ENCODE measurements at places on chromosomes 12 and 14.

DNA sequence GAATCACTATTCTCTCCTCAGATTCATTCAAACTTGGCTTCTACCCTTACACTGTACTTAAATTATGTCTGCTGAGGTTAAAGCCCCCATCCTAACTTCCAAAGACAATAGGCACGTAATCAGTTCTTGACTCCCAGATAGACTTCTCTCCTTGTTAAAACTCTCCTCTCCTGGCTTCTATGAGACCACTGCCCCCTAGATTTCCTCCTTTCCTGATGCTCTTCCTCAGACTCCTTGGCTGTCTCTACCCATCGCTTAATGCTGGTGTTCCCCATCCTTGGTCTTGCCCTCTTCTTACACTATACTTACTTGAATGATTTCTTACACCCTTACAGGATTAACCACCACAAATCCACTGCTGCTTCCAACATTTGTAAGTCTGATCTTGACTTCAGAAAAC lies 32.8 kb downstream of the TC2N start:
- no peak for DNase-seq
- H3K4me1 ChIP-seq: peaks cover 14% of the 10 kb centered on the region
- H3K4me3 ChIP-seq: no peak overlapping the region
- no peaks in the 10 kb centered on the region for H3K27me3 ChIP-seq

GRCh38 chr14:81400852-81401251 lies 728 bp upstream of the STON2 start:
- H3K27ac ChIP-seq: peak overlapping the region; percentile 99
- no peaks in the 10 kb centered on the region for H3K36me3 ChIP-seq
- peak; percentile 95 for DNase-seq

DNA sequence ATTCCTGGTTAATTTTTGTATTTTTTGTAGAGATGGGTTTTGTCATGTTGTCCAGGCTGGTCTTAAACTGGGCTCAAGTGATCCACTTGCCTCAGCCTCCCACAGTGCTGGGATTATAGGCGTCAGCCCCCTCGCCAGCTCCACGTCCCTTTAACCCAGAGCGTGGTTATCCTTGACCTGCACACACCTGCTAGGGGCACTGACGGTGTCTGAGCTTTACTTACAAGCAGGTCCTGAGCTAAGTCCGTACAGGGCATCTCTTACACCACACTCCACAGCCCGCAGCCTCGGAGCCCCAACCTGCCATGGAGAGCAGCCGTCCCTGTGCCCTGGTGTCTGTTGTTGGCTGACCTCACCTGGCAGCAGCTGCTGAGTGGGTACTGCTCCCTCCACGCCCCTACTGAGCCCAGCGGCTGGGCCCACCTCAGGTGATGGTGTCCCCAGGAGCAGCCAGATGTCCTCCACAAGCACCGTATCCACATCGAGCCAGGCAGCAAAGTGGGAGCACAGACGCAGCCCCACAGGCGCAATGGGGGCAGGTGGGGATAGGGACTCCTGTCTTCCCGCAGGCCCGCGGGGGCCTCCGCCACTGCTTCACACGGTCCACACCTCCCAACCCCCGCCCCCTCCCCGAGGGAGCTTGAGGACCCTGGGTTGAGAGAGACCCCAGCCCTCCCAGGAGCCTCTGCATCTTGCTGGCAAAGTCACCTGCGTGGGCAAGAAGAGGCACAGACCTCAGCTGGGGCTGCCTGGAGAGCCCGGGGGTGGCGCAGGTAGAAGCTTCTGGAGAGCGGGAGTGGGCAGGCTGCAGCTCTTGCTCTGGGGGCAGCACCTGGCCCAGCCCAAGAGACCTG lies 325.4 kb upstream of the SFSWAP start:
- no peak overlapping the region for H3K27ac ChIP-seq
- H3K4me1 ChIP-seq: no peaks in the 10 kb centered on the region
- H3K36me3 ChIP-seq: no peaks in the 10 kb centered on the region
- no peak for DNase-seq

- H3K27ac ChIP-seq: no peak overlapping the region
- no peaks in the 10 kb centered on the region for H3K27me3 ChIP-seq
- no peaks in the 10 kb centered on the region for H3K36me3 ChIP-seq
- peaks cover 34% of the 10 kb centered on the region for H3K4me1 ChIP-seq
These were observed 162.3 kb downstream of the DAD1 start for GRCh38 chr14:22426711-22427110.

GRCh38 chr12:43104494-43104893 lies 447.5 kb downstream of the ADAMTS20 start:
- no peaks in the 10 kb centered on the region for H3K4me1 ChIP-seq
- no peak overlapping the region for H3K27ac ChIP-seq

GRCh38 chr14:93964281-93964680 lies 12.1 kb downstream of the ASB2 start:
- no peaks in the 10 kb centered on the region for H3K36me3 ChIP-seq
- H3K4me1 ChIP-seq: peaks cover 35% of the 10 kb centered on the region
- no peaks in the 10 kb centered on the region for H3K27me3 ChIP-seq
- no peak overlapping the region for H3K27ac ChIP-seq

GRCh38 chr12:48296586-48297282 lies 54.0 kb downstream of the ZNF641 start:
- H3K27ac ChIP-seq: no peak overlapping the region
- H3K4me1 ChIP-seq: no peaks in the 10 kb centered on the region
- H3K27me3 ChIP-seq: no peaks in the 10 kb centered on the region
- no peak overlapping the region for H3K4me3 ChIP-seq

GRCh38 chr14:104436741-104437701 lies 142.5 kb upstream of the C14orf180 start:
- H3K36me3 ChIP-seq: no peaks in the 10 kb centered on the region
- H3K4me3 ChIP-seq: no peak overlapping the region
- H3K27ac ChIP-seq: no peak overlapping the region
- H3K4me1 ChIP-seq: no peaks in the 10 kb centered on the region
